ENCODE measurements at places on chromosomes 5 and 9.

GRCh38 chr5:14101922-14102321 is 41.2 kb upstream of the TRIO start:
- peak; percentile 38 for DNase-seq

GRCh38 chr5:79974886-79975285 is 16.2 kb downstream of the MTX3 start:
- peak; percentile 30 for DNase-seq

DNA sequence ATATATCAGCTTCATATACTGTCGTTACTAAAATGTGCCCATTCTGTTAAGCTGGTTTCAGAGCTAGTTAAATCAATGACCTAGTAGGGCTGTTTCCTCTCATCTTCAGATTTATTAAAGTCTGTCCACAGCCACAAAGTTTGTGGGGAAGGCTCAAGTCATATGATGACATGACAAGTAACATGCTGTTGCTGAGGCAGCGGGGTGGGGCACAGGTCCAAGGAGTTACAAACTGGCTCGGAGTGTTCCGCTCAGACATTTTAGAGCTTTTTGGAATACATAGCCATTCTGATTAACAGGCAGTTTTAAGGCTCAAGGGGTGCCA is 2.7 kb upstream of the ANP32B start:
- peak; percentile 61 for DNase-seq

DNA sequence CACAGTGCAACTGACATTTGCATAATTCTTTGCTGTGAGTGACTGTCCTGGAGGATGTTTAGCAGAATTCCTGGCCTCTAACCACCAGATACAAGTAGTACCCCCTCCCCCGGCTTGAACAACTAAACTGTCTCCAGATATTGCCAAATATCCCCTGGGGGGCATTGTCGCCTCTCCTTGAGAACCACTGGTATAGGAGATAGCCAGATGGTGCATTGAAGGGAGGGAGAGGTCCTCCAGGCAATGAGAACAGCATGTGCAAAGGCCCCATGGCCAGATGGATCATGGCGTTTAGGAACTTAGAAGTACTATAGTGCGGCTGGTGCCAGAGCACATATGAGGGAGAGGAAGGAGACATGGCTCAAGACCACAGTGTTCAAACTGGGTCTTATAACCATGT is 18.9 kb upstream of the ORM1 start:
- no peak for DNase-seq

DNA sequence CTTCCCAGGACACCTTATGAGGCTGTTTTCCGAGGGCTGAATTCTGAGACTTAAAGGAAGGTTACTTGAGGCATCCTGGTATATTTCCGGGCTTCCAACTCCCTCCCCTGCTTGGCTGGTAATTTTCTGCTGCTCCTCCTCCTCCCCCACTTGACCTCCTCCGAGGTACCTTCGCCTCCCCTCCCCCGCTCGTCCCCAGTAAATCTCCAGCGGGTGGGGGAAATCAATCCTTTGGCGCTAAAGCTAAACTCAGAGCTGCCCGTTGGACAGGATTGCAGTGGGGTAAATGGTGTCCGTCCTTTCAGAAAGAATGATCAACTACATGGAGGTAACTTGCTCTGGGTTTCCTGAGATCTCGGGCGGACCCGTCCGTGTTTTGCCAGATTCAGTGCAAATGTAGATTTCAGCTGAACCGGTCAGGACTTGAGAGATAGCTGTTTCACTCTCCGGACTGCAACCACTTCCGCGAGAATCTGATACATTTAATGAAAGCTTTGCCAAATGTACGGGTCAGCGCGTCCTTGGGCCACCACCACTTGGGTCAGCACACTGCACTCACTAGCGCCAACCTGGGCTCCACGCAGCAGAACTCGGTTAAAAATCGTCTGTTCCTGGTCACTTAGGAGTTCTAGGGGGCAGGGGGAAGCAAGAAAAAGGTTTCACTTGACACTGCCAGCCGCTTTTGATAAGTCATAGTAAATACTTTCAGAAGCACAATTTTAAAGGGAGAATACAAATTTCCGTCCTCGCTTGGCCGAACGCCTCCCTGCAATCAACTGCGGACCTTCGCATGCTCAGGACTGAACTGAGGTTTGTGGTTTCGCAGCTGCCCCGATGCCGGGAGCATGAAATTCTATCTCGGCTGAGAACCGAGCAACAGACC is 4.6 kb upstream of the ISL1 start:
- no peak for DNase-seq

DNA sequence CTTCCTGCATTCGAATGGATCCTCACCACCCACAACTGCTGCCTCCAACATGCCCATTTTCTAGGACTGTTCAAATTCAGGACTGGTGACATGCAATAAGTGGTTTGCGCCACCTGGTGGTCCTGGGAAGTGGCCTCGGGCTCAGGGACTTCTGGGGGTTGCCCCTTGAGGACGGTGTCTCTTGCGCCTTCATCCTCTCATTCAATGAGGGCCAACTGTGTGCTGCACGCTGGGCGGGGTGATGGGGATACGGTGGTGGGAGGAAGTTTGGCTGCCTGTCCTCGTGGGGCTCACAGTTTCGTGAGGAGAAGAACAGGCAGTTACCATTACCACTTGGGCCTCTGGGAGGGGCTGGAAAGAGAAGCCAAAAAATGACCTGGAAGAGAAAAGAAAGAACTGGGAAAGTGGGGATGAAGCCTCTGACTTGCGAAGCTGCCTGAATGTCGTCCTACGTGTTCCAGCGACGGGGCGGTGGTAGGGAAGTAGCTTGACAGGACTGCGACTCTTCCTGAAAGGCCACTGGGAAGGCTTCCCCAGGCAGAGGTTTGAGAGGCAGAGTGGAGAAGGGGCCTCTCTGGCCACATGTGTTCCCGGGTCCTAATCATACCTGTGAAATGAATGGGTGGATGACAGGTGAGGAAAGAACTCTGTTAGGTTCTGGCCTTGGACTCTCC is 49.0 kb downstream of the PSD2 start:
- peak; percentile 51 for DNase-seq

DNA sequence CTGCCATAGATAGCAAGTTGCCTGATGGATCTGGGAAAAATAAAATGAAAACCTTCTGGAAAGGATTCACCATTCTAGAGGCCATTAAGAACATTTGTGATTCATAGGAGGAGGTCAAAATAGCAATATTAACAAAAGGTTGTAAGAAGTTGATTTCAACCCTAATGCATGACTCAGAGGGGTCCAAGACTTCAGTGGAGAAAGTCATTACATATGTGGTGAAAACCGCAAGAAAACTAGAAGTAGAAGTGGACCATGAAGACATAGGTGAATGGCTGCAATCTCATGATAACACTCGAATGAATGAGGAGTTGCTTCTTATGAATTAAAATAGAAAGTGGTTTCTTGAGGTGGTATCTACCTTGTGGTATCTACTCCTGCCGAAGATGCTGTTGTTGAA is 86.6 kb downstream of the GABRA1 start:
- no peak for DNase-seq

DNA sequence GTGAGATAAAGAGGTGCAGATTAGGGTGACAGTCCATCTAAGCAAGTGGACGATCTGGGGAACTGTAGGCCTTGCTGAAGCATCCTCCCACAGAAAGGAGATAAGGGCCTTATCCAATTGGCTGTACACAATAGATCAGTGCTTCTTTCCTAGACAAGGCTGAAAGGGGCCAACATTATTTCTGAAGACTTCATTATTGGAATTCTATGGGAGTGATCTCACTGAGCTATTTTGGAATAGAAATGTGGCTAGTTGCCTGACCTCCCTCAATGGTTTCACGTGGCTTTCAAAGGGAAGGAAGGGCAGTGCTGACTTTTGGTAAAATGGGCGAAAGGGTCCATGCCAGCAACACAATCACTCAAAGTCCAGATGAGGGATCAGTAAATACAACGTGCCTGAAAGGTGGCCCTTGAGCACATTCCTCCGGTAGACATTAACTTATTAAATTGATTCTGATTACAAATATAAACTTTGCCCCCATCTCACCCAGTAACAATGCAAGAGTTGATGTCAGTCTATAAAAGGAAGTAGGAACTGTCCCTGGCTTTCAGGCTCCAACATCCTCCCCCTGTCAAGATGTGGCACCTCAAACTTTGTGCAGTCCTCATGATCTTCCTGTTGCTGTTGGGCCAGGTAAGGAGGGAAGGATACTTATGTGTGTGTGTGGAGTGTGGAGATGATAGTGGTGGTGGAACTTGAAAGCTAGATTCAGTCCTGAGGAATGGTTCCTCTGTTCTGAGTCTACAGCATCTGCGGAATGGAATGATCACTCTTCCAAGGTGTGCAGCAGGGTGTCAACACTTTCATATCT is at the start of gene LEAP2:
Gene LEAP2 (plus strand): TSS at position 550 of the 811 bp plus-strand sequence. CDS start 27 bp downstream, at position 577.
- DNase-seq: peak; percentile 39

GRCh38 chr5:174741352-174741751 is 17.0 kb downstream of the MSX2 start:
- no peak for DNase-seq

- DNase-seq: no peak
These were observed 234.5 kb downstream of the EFNA5 start for GRCh38 chr5:107436201-107436600.

- DNase-seq: no peak
These were observed 408.8 kb downstream of the YTHDC2 start for GRCh38 chr5:113922343-113922742.

DNA sequence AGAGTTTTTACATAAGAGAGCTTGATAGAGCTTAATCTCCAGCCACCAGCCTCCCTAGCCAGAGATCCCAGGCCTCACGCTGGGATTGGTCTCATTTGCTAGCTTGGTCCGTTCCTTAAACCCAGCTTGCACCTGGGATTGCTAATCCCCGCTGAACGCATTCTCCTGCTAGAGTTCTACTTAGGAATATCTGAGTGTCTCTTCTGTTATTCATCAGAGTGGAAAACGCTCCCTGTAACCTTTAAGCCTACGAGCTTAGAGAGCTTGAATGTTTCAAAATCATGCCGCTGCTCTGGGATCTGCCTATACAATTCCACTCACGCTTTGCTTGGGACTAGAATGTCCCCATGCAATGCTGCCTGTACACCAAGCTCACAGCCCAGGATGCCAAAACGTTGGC is 201.8 kb downstream of the NSG2 start:
- no peak for DNase-seq

- DNase-seq: peak; percentile 47
These were observed 93.0 kb upstream of the NIPAL4 start for GRCh38 chr5:157366741-157367674.

All from foreskin fibroblast (primary cell).